ENCODE measurements at places on chromosomes 13 and 19.

DNA sequence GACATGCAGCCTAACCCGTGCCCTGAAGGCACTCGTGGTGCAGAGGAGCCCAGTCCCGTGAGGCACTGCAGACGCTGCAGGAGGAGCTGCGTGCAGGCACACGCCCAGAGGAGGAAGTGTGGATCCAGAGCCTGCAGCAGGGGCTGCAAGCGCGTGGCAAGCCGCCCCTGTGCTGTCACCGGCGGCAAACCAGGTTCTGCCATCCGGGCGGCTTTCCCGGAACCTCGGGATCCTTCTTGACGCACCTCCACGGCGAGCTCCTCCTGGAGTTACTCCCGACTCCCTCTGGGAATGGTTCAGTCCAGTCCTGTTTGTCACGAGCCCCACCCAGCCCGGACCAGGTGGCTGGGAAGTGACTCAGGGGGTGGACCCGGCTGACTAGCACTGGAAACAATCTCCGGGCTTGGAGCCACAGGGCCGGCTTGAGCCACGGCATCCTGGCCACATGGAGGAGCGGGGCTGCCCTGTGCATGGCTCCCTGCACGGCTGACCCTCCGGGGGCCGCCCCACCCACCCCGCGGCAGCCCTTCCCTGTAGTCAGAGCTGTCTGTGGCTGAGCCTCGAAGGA, 10.2 kb downstream of the DPP9 start:
- H3K36me3 ChIP-seq = peaks cover 28% of the 10 kb centered on the region
- no peak overlapping the region for H3K27ac ChIP-seq
- DNase-seq = no peak
- H3K4me1 ChIP-seq = no peaks in the 10 kb centered on the region
- H3K4me3 ChIP-seq = no peak overlapping the region

DNA sequence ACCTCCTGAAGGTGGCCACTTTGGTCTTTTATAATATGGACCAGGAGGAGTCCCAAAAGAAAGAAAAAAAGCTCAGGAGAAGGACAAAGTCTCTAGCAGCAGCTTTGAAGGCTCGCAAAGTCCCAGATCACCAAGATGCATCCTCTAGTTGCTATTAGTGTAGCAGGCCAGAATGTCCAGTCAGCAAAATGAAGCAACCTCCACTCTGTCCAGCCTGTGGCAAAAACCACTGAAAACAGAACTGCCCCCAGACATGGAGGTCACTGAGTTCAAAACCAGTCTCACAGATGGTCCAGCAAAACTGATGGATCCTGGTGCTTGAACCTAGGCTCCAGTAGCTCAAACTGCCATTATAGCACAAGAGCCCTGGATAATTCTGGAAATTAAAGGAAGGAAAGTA, 10.4 kb downstream of the LILRB4 start:
- no peaks in the 10 kb centered on the region for H3K27me3 ChIP-seq
- no peaks in the 10 kb centered on the region for H3K4me1 ChIP-seq
- DNase-seq = no peak
- no peak overlapping the region for H3K4me3 ChIP-seq

DNA sequence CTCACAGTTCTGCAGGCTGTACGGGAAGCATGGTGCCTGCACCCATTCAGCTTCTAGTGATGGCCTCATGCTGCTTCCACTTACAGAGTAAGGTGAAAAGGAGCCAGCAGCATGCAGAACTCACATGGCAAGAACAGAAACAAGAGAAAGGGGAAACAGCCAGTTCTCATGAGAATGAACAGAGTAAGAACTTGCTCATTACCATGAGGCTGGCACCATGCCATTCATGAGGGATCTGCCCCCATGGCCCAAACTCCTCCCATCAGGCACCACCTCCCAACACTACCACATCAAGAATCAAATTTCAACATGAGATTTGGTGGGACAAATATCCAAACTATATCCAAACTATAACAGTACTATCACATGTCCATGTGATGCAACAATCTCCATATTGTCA, 72.1 kb downstream of the KATNAL1 start:
- no peaks in the 10 kb centered on the region for H3K27me3 ChIP-seq
- no peak overlapping the region for H3K4me3 ChIP-seq
- no peaks in the 10 kb centered on the region for H3K4me1 ChIP-seq
- H3K27ac ChIP-seq = no peak overlapping the region

DNA sequence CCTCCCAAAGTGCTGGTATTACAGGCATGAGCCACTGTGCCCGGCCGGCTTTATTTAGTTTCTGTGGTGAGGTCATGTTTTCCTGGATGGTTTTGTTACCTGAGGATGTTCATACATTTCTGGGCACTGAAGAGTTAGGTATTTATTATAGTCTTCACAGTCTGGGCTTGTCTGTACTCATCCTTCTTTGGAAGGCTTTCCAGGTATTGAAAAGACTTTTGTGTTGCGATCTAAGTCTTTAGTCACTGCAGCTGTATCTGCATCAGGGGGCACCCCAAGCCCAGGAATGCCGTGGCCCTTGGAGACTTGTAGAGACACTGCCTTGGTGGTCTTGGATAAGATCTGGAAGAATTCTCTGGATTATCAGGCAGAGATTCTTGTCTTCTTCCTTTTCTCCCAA, 12.8 kb downstream of the BLOC1S3 start:
- H3K27me3 ChIP-seq = peaks cover 3% of the 10 kb centered on the region
- no peaks in the 10 kb centered on the region for H3K4me1 ChIP-seq
- no peak overlapping the region for H3K4me3 ChIP-seq
- H3K27ac ChIP-seq = no peak overlapping the region

- no peak overlapping the region for H3K27ac ChIP-seq
- no peak for DNase-seq
Observed at GRCh38 chr19:10343495-10343894, 4.1 kb upstream of the ICAM3 start.

- H3K27ac ChIP-seq = peak overlapping the region; percentile 39
- H3K36me3 ChIP-seq = peaks cover 22% of the 10 kb centered on the region
- no peaks in the 10 kb centered on the region for H3K27me3 ChIP-seq
- H3K4me1 ChIP-seq = peaks cover 7% of the 10 kb centered on the region
- DNase-seq = no peak
Observed at GRCh38 chr13:45332036-45332830, 8.8 kb downstream of the TPT1 start.

DNA sequence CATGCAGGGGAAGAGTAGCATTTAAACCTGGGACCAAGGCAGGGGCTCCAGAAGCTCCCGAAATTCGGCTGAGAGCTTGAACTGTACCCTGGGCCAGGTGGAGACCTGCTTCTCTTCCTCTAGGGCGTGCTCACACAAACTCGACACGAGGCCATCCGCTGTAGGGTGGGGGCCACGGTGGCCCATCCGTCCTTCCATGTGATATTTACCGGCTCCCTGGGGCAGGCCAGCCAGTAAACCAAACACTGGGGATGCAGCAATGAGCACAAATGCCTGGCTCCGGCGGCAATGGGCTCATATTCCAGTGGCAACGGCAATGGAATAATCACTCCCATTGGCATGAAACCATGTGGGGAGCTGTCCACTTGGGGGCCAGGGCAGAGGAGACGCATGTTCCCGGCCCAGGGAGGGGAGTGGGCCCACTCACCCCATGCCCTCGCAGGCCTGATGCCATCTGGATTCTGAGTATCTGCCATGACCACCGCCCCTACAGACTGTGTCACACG, 10.8 kb downstream of the SH3GL1 start:
- peaks cover 55% of the 10 kb centered on the region for H3K4me1 ChIP-seq
- peak overlapping the region; percentile 90 for H3K27ac ChIP-seq
- no peak for DNase-seq
- no peaks in the 10 kb centered on the region for H3K36me3 ChIP-seq
- no peaks in the 10 kb centered on the region for H3K27me3 ChIP-seq

GRCh38 chr19:32342695-32343094, 2.7 kb upstream of the ZNF507 start:
- H3K27ac ChIP-seq = no peak overlapping the region
- H3K27me3 ChIP-seq = no peaks in the 10 kb centered on the region
- no peak overlapping the region for H3K4me3 ChIP-seq

- H3K27me3 ChIP-seq = no peaks in the 10 kb centered on the region
- no peak overlapping the region for H3K27ac ChIP-seq
- no peaks in the 10 kb centered on the region for H3K4me1 ChIP-seq
Observed at GRCh38 chr13:43848001-43848649, 31.4 kb downstream of the CCDC122 start.
